ENCODE measurements at places on chromosomes 4 and X.
A peak's percentile ranks its signal among the peaks of the same experiment; 100 is the strongest.

DNA sequence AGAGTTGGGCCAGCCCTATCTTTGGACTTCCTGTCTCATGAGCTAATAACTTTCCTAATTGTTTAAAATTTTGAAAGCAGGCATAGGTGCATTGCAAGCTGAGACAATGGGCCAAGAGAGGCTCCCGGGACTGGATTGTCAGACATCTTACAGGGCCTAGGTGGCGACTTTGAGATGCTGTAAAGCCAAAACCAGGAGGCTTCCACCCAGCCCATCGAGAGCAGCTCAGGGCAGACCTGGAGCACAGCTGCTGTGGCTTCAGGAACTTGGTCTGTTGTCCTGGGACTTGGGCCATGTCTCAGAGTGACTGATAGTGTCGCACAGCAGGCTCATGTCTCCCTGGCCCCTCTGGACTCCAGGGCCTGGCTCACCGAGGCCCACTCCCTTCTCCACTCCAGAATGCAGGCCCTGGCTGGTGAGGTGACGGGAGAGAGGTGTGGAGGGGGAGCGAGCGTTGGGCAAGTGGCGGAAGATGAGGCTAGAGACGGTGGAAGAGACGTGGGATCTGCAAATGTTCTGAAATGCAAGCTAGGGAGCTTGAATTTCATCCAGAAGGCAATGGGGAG, 24.1 kb upstream of the MTM1 start:
- peak; percentile 9 for DNase-seq

GRCh38 chr4:53653484-53654053, 62.3 kb upstream of the LNX1 start:
- peak; percentile 38 for DNase-seq

DNA sequence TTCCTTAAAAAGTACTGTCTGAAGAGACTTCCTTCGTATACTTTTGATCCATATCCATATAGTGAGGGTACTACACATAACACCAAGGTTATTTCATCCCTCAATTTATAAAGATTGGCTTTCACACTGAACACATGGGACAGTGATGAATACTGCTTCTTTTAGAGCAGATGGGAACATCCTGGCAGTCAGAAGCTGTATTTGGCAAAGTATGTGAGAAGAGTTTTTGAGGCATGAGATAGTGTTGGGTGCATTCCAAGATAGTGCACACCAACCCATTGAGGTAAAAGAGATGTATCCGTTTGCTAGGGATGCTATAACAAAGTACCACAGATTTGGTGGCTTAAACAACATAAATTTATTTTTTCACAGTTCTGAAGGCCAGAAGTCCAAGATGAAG, 141.1 kb downstream of the MOSPD2 start:
- DNase-seq = peak; percentile 28

DNA sequence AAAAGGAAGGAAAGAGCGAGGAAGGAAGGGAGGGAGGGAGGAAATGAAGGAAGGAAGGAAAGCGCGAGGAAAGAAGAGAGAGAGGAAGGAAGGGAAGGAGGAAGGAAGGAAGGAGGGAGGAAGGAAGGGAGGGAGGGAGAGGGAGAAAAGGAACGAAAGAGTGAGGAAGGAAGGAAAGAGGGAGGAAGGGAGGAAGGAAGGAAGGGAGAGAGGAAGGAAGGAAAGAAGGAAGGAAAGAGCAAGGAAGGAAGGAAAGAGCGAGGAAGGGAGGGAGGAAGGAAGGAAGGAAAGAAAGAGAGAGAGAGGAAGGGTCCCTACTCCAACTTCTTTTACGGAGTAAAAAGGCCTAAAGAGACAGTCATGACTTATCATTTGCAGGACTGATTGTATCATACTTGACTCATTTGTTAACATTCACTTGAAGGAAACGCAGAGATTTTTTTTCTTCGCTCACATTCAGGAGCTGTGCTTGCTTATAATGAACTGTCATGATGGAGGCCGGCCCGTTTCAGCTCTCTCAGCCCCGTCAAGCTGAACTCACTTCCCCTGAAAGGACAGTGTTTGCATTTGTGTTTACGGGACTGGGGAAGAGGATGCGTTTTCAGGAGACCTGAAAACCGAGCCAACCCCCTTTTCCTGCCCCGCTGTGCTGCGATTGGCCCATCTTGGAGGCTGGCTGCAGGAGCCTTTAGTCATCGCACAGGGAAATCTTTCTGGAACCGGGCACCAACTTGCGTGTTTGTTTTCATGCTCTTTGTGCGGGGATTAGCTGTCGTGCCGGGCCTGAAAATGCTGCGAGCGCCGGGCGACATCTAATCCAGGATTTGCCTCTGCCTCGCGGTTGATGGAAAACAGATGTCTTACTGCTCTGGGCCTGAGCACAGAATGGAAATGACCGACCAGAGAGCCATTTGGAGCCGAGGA, 17.8 kb downstream of the TRIM2 start:
- DNase-seq = peak; percentile 84

DNA sequence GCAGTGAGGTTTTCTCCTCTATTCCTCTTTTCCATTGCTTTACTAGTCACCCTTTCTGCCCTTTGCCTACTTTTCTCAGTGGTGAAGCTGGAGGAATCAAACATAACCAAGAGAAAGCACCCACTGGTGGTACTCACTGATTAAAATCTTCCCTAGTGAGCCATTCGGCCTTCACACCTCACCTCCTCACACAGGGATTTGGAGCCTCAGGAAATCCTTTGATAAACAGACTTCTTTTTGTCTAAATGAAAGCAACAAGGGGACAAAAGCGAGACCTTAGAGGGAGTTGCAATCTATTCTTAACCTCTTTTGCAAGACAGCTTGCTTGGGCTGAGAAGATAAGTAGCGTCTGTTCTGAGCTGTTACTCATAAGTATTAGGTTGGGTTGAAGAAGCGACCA, 572.6 kb downstream of the ZNF674 start:
- DNase-seq = no peak

DNA sequence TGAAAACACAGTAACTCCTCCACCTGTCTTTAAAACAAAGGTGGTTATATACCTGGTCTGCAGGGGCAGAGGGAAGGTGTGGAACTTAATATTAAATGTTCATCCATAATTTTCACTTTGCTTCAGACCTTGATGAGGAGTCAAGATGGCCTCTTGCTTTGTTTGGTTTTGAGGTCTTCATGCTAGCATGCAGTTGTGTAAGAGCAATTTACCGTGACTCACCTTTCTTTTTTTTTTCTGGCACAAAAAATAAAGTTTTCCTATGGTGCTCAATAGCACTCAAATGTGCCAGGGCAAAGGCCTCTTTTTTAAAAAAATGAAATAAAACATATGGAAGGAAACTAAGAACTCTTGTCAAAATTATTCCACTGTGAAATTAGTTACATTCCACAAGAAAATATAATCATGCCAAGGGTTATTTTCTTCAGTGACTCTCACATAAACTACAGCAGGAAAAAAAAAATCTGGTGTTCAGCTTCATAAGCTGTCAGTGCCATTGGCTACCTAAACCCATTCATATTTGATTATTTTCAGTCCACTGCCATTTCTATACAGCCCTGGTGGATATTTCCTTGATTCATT, 128.2 kb downstream of the SLC7A11 start:
- peak; percentile 46 for DNase-seq

DNA sequence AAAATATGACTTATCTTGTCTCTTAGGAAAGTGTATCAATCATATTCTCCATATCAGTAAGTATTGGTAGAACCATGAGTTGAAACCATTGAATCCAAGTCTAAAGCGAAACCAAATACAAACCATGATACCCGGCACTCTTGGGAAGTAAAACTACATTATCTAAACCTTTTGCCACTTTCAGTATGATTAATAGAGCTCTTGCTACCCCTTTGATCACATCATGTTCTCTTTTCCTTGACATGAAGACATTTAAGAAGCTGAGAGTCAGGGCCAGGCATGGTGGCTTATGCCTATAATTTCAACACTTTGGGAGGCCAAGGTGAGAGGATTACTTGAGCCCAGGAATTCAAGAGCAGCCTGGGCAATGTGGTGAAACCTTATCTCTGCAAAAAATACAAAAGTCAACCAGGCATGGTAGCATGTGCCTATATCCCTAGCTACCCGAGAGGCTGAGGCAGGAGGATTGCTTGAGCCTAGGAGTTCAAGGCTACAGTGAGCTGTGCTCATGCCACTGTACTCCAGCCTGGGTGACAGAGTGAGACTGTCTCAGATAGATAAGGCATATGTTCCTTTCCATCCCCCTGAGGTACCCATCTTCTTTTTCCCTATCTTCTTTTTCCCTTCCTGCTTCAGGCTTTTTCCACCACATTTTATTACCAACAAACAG, 45.4 kb downstream of the CEP135 start:
- DNase-seq = no peak

GRCh38 chr4:12703036-12703435, 781.1 kb downstream of the RAB28 start:
- no peak for DNase-seq

DNA sequence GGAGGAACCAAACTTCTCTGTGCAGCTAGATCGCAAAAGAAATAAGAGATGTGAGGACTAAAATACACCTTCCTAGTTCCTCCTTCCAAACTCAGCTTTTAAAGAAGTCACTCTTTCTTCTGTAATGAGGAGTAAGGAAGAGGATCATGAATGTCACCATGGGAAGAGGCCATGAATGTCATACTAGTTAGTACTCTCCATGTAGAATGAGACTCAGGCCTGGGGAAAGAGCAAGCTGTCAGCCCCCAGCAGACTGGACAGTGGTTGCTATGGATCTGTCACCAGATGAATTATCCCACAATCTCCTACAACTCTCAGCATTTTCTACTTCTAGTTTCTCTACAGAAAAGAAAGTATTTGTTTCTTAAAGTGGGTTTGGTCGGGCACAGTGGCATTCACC, 57.1 kb upstream of the PRDM8 start:
- DNase-seq = no peak

DNA sequence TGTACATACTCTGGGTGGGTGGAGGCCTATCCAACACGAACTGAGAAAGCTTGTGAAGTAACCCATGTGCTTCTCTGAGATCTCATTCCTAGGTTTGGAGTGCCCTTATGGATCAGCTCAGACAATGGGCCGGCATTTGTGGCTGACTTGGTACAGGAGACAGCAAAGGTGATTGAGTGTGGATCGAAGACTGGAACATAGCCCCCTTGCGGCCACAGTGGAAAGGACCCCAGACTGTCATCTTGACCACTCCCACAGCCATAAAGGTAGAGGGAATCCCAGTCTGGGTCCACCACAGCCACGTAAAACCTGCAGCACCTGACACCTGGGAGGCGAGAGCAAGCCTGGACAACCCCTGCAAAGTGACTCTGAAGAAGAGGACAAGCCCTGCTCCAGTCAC, 598.0 kb upstream of the AADAT start:
- DNase-seq = no peak

GRCh38 chr4:123443401-123444289, 47.0 kb downstream of the SPRY1 start:
- no peak for DNase-seq

DNA sequence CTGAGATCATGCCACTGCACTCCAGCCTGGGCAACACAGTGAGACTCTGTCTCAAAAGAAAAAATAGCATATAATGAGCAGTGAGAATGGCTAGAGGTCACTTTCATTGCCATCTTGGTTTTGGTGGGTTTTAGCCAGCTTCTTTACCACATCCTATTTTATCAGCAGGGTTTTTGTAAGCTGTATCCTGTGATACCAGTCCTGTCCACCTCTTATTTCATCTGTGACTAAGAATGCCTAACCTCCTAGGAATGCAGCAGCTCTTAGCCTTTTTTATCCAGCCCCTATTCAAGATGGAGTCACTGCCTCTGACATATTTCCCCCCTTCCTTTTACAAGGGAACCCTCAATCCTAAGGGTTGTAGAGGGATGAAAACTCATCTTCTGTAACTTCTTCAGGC, 26.1 kb upstream of the IGFBP7 start:
- DNase-seq = peak; percentile 62

GRCh38 chr4:138555108-138555507, 313.0 kb upstream of the SLC7A11 start:
- DNase-seq = no peak

- no peak for DNase-seq
Observed at GRCh38 chr4:7680731-7681130, 246.0 kb upstream of the PSAPL1 start.

DNA sequence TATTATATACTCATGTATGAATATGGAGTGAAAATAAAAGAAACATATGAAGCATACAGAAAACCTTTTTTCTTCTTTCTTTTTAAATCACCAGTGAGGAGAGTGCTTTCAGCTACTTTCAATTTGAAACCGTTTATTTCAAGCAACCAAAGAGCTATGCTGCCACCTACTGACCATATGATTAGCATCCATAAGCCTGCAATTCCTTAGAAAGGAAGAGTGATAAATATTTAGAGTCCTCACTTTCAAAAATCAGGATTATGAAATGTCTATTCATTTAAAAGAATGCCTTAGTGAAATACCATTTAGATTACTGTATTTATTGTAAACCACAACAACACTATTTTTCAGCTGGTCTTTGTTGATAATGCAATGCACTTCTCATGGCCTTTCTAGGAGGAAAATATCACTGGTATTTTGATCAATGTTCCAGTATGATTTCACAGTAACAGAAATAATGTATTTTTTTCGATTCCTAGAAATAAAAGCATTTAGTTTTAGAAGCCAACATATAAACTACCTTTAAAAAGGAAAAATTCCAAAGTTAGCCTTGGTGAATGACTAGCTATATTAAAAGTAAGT, 667.6 kb downstream of the PCDH18 start:
- DNase-seq = peak; percentile 79

GRCh38 chrX:5775846-5776430, 452.7 kb downstream of the NLGN4X start:
- DNase-seq = no peak

DNA sequence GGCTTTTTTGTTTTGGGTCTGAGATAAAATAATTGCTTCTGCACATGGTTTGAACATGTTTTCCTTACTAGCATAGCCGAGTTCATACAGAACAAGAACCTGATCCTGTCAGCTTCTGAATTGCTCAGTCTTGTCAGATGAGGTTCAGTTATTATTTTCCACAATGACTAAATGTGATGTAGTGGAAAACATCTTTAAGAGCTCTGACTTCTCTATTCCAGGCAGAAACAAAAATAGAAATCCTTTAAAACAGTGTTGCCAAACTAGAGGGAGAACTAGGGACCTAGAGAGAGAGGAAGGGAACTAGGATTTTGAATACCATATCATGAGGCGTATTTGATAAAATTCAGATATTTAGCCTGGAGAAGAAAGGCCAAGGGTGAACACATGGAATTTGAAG, 2.0 kb downstream of the ATP6AP2 start:
- no peak for DNase-seq

GRCh38 chr4:113293674-113294073, 244.2 kb downstream of the ANK2 start:
- DNase-seq = no peak

- DNase-seq = no peak
Observed at GRCh38 chr4:4306920-4307319, 16.9 kb downstream of the ZBTB49 start.

GRCh38 chr4:169174247-169174646, 96.5 kb downstream of the SH3RF1 start:
- DNase-seq = no peak

GRCh38 chr4:127586922-127587571, 45.7 kb upstream of the INTU start:
- peak; percentile 42 for DNase-seq

DNA sequence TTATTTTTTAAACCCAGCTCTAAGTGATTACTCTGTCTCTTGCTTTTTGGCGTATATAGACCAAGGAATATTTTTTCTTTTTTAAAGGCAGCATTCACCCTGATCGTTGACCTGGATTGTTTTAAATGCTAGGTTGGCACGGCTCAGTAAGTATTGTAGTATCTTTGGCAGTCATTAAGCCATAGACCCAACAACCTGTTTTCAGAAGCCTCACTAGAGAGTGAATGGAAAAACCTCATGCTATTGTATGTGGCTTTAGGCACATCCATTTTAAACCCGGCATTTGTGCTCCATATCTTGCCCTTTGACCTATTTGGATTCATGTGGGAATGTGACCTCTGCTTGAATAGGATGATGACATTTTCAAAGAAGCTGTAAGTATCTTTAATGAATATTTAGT, 183.9 kb downstream of the SNCA start:
- DNase-seq = no peak

Measured in fibroblast of upper back skin (primary cell).